ENCODE measurements at places on chromosomes 6 and 20.

DNA sequence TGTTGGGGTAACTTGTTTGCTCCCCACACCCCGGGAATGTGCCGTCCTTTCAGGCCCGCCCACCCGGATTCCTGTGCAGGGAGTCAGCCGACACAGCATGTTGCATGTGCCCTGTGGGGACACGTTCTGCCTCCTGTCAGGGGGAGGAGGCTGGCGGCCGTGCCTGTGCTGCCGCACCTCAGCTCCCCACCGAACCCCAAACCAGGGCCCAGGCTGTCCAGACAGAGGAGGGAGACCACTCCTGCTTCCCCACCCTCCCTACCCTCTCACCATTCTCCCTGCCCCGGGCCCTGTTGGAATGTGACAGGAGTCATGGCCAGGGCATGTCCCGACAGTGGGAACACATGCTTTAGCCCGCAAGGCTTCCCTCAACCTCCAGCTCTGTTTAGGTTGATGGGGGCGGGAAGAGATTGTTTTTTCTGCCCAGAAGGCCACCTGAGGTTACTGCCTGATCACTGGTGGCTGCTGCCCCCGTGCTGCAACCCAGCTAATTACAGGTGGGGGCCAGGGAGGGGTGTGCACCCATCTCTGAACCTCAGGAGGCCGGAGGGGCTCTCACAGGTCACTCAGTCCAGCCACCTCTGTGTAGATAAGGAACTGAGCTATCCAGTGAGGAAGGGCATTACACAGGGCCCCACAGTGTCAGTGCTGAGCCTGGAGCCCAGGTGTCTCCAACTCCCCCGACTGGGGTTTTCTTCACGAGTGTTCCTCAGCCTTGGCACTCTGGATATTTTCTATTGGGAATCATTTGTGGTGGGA lies 13.6 kb downstream of the LRRC73 start:
- DNase-seq: no peak

DNA sequence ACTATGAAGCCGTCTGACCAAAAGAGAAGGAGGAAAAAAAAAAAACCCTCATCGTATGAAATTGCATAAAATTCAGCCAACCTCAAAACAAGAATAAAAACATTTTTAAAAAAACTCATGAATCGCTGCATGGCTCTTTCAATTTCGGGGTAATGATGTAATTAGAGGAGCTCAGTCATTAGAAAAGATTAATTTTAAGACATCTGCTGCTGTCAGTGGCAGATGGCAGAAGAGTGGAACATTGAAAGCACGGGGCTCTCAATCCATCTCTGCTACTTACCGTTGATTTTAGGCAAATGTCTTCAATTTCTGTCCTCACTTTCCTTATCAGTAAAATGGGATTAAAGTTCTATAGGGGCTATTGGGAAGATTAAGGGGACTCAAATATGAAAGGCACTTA lies 79.1 kb downstream of the EYA2 start:
- DNase-seq: no peak

- DNase-seq: no peak
Observed at GRCh38 chr6:85404564-85405174, 45.2 kb upstream of the NT5E start.

DNA sequence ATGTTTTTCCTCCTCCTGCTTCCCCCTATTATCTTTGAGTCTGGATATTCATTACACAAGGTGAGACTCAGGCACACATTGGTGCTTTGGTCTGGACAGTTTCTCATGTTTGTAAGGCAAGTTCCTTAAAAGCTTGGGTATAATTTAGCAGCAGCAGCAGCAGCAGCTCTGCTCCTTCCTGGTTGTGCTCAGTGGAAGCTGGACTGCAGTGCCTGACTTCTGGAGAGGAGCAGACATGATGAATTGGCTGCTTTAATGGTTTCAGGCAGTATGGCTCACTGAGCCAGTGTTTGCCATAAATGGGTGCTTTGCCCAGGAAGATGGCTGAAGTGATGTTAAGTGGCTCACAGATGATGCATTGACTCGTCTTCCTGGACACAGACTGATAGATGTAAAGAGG lies 32.4 kb downstream of the SLC9A8 start:
- no peak for DNase-seq

DNA sequence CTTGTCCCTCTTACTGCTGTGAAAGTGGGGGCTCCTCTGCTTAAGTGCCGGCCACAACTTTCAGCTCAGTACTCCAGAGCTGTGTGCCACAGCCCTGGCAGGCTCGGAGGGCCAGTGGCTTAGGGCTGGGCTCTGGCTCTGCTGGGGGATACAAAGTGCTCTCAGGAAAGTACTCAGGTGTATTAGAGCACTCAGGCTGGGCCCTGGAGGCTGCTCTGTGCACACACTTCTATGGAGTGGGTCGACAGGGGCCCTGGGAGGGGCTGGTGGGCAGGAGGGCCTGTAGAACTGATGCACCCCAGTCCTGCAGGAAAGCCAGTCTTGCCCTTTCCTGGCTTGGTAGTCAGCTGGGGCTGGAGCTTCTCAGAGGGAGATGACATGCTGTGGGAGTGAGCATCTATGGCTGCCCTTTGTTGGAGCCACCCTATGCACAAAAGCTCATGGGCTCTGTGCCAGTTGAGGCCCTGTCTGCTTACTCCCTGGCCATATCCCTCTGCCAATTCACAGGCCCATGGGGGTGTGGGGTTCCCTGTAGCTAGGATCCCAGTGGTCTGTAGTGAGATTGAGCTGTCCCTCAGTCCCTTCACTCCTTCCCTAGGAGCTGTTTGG lies 22.0 kb downstream of the CENPW start:
- no peak for DNase-seq

DNA sequence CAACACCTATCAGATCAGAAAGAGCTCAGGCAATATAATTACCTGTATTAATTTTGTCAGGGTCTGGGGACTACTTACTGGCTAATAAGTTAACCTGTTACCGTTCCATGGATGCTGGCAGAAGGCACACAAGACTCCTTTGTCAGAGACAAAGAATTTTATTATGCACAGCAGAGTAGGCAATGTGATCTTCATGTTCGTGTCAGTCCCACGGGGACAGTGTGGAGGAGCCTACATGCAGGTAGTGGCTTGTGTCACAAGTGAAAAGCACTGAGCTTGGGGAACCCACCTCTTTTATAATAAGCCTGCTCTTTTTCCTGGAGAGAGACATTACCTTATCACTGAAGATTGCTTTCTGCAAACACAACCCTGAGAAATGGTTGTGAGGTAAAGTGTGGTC lies 96.9 kb downstream of the CD164 start:
- DNase-seq: no peak

GRCh38 chr6:90286884-90287488 lies 9.7 kb downstream of the BACH2 start:
- DNase-seq: peak; percentile 54

DNA sequence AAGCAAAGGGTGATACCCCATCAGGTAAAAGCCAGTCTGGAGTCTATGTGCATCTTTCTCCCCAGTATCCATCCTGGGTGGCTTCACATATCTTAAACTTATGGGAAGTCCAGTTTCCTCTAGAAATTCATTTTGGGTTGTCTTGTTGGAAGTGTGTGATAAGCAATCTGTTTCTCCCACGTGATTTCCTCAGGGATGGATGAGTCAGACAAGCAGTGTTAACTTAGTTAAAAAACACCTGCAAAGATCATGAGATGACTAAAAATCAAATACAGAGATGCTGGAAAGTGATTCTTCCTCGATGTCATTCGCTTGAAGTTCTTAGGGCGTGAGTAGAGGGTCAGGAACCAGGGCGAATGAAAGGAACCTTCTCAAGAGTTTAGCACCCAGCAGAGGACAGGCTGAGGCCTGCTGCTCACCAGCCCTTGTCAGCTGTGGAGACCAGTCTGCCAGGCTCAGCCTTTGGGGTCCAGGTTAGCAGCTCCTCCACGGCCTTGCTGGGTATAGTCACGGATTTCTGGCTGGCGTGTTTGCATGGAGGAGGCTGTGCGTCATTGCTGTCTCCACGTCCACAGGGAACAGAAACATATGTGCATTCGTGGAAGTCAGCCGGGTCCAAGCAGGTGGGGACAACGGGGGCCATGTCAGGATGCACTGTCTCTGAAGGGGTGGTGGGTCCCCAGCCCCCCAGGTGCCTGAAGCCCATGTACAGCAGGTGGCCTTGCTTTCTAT lies 2.8 kb upstream of the PNPLA1 start:
- DNase-seq: no peak

DNA sequence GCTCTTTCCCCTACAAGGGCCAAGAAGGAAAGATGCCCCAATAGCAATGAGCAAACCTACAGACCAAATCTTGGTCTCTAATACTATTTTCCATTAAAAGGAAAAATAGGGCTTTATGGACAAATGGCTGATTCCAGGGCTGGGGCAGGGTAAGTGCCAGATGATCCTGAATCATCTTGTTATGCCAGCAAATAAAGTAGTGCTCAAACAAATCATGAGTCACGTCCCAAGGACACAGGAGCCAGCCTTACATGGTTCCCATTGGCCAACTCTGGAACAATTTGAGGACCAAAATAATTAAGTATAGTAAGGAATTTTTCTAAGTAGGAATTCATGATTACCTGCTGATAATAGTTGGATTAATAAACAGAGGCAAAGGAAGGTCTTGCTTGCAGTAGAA lies 53.2 kb upstream of the NKX2-4 start:
- no peak for DNase-seq

DNA sequence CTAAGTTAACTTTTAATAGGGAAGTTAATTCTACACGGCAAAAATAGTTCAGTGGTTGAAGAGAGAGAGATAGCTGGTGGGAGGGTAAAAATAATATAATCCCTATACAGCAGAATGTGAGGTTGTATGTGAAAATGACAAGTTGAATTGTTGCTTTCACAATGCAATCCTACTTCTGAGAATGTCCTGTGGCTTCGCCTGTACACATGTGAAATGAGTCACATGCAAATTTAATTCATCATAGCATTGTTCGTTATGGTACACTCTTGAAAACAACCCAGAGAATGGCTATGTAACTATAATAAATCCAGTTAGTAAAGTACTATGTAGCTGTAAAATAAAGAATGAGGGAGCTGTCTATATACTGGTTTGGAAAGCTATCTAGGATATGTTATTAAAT lies 46.0 kb upstream of the HINT3 start:
- DNase-seq: no peak

GRCh38 chr6:117464700-117465099 lies 17.8 kb upstream of the DCBLD1 start:
- no peak for DNase-seq

GRCh38 chr6:19873031-19873430 lies 35.9 kb downstream of the ID4 start:
- DNase-seq: no peak

DNA sequence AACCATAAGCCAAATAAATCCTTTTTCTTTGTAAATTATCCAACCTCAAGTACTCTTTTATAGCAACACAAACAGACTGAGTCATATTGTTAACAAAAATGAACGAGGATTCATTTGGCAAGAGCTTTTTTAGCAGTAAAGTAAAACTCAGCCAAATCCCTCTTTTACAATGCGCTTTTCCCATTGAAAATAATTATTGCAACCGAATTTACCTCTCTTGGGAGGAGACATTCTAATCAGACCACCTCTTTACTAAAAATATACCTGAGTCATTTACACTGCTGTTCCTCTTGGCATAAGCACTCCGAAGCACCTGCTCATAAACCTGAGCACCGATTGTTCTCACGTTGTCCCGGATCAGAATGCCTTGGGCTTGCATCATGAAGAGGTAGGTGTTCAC lies 57.4 kb downstream of the B4GALT5 start:
- no peak for DNase-seq

DNA sequence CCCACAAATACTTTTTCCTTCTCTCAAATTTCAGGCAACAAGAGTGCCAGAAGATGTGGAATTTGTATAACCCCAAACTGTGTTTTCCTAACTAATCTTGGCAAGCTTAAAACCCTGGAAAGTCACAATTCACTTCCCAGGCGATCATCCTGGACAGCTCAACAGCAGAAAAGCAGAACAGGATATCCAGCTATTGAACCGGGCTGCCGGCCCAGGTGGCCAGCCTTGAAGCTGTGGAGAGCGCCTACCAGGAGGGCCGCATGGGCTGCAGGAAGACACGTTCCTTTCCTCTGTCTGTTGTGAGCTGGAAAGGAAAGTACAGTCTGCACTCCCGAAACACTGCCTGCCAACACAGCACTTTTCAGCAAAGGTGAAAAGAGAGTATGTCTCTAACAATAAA lies 719.7 kb upstream of the MARCKS start:
- DNase-seq: no peak

DNA sequence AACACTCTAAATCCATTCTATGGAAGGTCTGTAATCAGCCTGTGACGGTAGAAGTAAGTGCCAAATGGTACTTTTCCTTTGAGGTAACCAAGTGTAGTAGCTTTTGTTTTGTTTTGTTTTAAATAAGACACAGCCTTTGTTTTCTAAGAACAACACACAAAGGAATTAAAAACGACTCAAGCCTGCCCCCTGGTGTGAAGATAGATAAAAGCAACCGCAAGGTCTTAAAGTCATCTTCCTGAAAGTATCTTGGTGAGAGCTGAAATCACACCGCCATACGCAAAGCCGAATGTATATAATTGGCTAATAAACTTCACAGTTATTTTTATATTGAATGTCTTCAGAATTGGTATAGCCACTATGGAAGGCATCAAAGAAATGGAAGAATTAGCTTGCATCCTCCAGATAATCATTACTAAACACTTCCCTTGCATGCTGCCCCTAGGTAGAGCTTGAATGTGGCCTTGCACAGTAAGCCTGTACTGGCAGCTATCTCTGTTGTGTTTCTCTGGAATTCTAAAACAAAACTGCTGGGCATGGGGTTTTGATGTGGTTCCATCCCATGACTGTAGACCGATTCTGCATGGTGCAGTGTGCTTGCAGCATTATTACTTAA lies 95.6 kb downstream of the LAMP5 start:
- no peak for DNase-seq

DNA sequence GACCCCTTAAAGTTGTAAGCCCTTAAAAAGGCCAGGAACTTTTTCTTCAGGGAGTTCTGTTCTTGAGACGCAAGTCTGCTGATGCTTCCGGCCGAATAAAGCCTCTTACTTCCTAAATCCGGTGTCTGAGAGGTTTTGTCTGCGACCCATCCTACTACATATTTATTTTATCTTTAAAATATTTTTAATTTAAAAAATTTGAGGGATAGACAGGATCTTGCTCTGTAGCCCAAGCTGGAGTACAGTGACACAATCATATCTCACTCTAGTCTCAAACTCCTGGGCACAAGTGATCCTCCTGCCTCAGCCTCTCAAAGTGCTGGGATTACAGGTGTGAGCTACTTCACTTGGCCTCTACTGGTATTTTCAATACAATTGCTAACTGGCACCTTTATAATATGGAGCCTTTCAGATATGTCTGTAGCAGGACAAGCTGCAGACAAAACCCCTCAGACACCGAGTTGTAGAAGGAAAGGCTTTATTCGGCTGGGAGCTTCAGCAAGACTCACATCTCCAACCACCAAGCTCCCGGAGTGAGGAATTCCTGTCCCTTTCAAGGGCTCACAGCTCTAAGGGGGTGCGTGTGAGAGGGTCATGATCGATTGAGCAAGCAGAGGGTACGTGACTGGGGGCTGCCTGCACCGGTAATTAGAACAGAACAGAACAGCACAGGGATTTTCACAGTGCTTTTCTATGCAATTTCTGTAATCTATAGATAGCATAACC lies 41.0 kb downstream of the GPX5 start:
- no peak for DNase-seq

DNA sequence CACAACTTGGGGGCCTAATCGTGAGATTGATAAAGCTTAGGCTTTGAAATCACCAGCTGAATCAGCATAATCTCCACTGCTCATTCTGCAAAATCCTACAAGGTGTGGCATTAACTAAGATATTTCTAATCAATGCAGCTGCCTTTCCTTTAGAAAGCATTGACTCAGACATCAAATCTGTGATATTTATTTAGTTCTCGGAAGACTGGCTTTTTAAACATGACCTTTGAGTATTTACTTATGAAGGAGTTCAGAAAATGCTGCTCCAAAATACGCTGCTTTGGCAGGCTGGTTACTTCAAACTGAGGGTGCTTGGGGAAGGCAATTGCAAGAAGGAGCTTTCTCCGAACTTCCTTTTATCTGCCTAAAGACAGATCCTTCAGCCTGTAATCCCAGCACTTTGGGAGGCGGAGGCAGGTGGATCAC lies 23.7 kb upstream of the FUCA2 start:
- DNase-seq: no peak
